ENCODE measurements at places on chromosomes 5 and 9.
A peak's percentile ranks its signal among the peaks of the same experiment; 100 is the strongest.

DNA sequence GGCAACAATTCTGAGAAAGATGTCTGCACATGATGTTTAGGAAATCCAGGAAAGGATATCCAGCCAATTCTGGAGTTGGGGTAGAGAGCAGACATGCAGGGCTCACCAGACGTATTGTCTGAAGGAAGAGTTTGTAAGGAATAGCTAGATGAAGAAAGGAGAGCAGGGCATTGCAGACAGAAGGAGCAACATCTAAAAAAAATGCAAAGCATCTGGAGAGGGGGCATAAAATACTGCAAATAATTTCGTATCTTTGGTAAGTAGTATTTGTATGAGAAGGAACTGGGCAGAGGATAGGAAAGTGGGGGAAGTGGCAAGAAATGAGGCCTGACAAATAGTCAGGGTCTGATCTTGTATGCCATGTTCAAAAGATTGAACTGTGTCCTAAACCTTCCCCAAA lies 74.8 kb downstream of the MACIR start:
- DNase-seq, result no peak

GRCh38 chr9:114898741-114899140 lies 31.6 kb downstream of the TNFSF8 start:
- no peak for DNase-seq

DNA sequence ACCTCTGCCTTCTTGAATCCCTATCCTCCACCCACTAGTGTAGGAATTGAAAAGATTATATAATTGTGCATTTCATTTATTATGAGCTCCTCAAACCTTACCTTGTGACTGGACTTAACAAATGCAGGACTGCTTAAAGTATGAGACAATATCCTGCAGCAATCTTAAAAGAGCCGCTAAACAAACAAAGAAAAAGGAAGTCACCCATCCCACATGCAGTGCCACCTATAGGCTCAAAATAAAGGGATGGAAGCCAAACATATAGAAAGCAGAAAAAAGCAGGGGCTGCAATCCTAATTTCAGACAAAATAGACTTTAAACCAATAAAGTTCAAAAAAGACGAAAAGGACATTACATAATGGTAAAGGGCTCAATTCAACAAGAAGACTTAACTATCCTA lies 8.7 kb downstream of the PCAT7 start:
- DNase-seq, result no peak

DNA sequence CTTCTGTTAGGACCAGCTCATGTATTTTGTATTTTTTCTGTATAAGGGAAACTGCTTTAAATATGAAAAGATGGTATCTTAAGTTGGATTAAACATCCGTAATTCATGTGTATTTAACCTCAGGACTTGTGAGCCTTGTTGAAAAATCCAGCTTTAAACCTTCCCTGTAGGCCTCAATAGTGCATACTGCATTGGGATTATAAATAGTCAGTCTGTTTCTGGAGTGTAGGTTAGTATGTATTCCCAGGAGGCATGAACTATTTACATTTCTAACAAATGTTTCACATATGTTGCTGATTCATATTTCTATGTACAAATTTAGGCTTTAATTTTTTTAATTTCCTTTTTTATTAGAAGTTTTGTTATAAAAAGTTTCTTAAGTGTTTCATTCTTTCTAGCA lies 137.9 kb upstream of the GRHPR start:
- no peak for DNase-seq

DNA sequence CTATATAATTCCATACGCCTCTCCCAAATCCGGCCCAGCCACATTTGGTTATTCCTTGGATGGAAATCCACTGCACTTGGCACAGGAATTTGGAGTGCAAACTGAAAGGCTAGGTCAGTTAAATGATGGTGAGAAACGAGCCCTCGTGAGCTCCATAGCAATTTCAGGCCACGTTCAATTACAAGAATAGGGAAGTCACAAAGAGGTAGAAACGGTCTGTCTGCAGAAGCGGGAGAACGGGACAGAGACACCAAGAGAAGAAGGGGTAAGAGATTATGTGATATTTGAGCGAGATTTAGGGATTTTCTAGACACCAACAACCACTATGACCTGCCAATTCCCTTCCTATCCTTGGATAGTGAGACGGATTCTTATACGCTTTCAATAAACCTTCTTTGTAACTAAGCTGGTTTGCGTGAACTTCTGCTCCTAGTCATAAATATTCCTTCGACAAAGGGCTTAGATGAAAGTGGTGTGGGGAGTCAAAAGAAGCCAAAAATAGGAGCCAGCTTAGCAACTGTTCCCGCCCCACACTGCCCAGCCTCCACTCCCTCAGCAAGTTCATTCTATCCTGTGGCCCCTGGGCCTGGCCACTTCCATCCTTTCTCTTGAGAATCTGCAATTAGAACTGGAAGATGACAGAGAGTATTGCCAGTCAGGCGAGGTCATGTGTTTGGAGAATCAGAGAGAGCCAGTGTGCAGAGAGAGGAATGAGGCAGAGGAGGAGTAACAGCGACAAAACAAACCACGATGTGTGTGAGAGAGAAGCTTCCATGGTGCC lies 118.4 kb downstream of the ZNF608 start:
- no peak for DNase-seq

- DNase-seq, result no peak
Observed at GRCh38 chr5:32290922-32291321, 21.8 kb downstream of the MTMR12 start.

GRCh38 chr5:68141494-68141893 lies 74.1 kb upstream of the PIK3R1 start:
- no peak for DNase-seq

GRCh38 chr5:16489322-16489791 lies 23.8 kb upstream of the ZNF622 start:
- DNase-seq, result peak; percentile 18

DNA sequence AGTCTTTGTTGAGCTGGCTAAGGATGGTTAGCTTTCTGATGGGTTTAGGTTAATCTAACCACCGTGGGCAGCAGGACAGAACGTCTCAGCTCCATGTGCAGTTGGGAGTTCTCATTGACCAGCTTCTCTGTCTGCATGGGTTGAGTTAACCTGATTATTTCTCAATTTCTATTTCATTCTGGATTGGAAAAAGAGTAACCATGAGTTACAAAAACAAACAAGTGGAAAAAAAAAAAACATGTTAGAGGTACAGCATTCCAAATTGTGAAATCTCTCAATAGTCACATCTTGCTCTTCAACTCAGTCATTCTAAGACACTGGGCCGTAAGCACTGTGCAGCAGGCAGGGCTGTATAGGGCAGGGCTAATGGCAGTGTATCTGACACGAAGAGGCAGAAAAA lies 343.7 kb upstream of the KLF4 start:
- no peak for DNase-seq

- DNase-seq, result no peak
Observed at GRCh38 chr5:83683836-83684235, 36.8 kb downstream of the HAPLN1 start.

DNA sequence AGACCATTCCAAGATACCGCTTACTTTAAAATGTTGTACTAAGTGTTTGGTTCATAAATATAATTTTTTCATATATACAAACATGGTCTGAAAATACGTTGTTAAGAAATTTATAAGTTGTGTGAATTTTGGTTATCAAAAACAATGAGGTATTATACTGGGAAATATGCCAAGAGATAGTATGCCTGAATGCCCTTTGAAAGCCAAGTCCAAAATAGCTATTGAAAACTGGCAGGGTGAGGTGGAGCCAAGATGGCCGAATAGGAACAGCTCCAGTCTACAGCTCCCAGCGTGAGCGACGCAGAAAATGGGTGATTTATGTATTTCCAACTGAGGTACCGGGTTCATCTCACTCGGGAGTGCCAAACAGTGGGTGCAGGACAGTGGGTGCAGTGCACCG lies 533.5 kb downstream of the ZNF608 start:
- no peak for DNase-seq

DNA sequence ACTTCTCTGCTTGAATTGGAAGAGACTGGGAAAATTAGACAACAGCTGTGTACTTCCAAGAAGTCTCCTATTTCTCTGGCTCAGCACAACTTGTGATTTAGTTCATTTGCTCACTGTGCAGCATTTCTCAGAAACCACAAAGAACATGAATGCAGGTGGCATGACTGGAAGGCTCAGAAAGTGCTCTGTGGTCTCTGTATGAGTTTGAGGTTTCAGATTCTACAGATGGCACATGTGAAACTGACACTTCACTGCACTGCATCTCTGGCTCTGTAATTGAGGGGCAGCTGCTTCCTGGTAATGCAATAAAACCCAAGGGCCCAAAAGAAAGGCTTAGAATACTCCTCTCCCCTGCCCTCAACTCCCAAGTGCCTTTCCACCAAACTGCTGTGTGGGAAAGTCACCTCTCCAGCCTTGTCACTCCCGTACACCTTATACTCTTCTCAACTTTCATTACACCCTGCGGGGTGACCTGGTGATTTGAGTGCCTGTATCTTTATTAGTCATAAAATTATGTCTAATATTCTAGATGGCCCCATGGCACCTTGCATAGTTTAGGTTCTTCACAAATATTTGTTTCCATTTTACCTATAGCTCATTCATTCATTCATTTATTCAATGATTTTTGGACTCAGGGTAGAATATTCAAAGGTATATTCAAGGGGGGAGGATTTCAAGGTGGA lies 82.5 kb downstream of the ESM1 start:
- no peak for DNase-seq

- DNase-seq, result no peak
Observed at GRCh38 chr5:53191548-53192165, 82.1 kb upstream of the MOCS2 start.

DNA sequence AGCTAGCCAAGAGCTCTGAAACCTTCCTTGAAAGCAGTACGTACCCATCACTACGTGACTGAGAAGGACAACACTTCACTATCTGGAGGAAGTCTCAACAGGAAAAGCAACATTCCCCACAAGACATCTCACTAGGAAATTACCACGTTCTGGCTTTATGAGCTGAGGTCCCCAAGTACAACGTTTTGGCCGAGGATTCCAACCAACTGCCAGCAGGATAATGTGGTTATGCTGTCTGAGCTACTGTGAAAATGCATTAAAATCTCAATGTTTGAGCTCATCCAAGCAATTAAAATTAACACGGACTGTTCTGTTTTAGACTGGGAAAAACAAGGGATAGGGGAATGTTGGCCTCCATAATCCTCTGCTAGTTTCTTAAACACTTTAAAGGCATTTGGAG lies 16.4 kb downstream of the MED27 start:
- DNase-seq, result no peak

DNA sequence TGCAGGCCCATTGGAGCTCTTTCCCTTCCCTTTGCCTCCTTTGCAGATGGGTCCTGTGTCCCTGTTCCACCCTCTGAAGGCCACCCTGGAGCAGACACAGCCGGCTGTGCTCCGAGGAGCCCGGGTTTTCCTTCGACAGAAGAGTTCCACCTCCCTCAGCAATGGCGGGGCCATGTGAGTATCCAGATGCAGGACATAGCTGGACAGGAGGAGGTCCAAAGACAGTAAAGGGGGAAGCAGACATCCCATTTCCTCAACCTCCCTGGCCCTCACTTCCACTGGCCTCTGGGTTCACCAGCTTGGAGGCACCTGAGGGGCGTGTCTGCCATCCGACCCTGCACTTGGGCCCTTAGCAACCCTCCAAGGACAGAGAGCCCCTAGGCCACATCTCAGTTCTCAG lies 237.9 kb downstream of the CACNA1B start:
- DNase-seq, result no peak

DNA sequence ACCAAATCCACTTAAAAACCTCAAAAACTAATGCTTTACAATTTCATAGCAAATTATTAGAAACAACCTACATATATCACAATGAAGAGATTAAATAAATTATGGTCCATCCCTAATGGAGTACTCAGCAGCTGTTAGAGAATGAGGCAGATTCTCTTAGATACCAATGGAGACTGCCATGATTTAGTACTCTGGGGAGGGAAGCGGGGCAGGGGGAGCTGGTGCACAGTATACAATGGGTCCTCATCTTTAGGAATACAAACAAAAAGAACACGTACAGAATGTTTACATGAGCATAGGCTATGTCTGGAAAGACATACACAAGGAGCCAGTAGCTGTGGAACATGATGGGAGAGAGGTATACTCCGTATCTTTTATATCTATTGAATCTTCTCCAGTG lies 2.0 kb downstream of the LIFR start:
- no peak for DNase-seq

DNA sequence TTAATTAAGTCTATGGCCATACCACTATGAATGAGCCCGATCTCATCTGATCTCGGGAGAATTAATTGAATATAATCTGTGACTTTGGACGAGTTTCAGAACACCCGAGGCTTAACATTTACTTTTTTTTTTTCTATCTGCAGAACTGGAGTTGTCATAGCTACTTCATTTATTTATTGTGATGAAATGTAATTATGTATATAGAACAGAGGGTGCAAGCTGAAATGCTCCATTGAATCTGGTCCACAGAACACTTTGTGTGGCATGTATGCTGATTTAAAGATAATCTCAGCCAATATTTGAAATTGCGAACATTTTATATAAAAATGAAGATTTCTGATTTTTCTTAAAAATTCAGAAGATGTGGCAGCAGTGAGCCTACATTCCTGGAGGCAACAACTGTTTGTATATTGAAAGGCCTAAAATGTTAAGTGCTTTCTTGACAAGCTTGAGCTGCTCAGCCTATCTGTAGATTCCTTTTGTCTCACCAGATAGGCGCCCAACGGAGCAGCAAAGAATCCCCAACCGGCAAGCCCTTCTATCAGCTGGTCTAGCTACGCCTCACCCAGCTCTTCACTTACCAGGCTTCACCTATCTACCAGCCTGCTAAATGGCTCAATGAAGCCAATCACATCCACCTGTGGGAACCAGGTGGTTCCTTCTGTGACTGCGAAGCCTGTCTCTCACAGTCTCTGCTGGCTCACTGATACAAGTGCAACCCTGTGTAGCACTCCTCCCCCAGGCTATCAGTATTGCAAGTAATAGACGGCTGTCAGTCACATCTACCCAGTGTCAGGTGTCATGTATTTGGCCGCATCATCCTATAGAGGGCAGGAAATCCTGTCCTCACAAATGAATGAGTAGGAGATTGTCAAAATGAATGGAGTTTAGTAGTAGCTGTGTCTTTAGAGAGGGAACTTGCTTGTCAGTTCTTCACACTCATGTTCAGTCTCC lies 170.6 kb upstream of the MRPS30 start:
- no peak for DNase-seq

DNA sequence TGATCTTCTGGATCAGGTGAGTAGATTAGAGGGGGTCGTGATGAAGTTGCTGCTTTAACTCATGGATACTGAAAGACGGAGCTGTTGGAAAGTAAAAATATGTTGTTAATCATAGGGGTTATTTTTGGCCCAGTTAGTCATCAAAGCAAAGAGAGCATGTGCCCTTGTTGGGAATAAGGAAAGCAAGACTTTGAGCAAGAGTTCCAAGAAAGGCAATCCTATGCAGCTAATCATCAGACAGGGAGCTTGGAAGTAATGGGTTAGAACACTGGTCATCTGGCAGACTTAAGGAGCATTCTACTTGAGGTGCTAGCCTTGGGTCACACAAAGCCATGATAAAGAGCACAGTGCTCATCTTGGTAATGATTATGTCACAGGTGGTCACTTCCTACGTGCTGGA lies 18.3 kb downstream of the ASPN start:
- DNase-seq, result peak; percentile 82

GRCh38 chr5:125011014-125011413 lies 264.6 kb upstream of the ZNF608 start:
- no peak for DNase-seq

- DNase-seq, result no peak
Observed at GRCh38 chr5:157150995-157151394, 8.3 kb upstream of the MED7 start.
